ENCODE measurements at places on chromosomes 5 and 9. TPM values are rescaled to one million over a fixed set of nuclear protein-coding genes. Genes with fewer than 3 reads are reported as not detected.

SLC25A2 gene
- polyA plus RNA-seq = not detected

SPINK13 gene
- not detected for polyA plus RNA-seq

GRCh38 chr5:150458802-150459557 is 9.4 kb upstream of the RPS14 start:
- no peak for DNase-seq

GRCh38 chr5:58925627-58926540 is 343.0 kb downstream of the RAB3C start:
- DNase-seq = no peak

- no peak for DNase-seq
These were observed 78.7 kb downstream of the RFX3 start for GRCh38 chr9:3447143-3447542.

GRCh38 chr5:91229031-91229727 is 153.9 kb downstream of the ARRDC3 start:
- no peak for DNase-seq

- no peak for DNase-seq
These were observed 656.3 kb upstream of the FAM174A start for GRCh38 chr5:99878830-99879229.

DNA sequence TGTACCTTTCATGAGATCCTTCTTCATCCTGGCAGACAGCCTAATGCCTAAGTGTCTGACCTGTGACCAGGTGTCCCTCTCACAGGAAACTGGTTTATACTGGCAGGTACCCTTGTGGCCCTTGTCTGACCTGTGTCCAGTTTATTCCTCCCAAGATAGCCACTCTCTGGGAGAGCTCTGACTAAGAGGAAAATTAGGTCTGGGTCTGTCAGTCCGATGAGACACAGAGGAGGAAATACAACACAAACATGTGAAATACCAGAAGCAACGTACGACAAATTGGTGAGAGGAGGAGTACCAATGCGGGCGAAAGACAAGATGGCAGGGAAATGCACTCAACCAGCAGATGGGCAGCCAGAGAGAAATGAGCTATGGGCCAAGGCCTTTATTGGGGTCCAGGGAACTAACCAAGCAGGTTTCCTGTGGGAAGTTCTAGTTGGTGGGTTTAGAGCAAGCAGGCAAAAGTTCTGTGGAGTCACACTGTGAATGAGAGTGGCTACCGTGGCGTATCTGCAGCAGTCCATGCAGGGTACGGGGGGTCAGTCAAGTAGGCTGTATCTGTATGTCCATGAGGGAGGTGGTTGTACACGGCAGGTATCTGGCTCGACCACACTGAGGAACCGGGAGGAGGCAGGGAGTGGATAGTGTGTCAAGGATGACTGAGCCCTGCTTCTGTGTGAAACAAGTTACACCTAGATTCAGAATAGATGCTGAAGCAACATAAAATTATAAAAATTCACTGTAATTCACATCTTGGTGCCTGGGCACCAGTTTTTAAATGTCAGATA is 109.0 kb downstream of the MLLT3 start:
- DNase-seq = no peak

DNA sequence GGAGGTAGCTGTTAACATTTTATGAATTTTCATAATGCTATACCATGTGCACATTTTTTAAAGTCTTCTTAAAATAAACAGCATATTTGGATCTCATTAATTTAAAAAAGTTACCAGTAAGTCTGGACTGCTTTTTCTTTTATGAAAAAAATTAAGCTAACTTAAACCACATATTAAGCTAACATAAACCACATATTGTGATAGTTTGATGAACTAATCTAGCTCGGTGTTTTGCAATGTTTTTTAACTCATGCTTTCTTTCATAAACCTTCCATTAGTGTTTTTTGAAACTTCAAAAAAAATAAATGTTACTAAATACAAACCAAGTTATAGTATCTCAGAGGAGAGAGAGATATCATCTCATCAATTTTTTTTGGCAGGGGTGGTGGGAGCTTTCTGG is 26.5 kb downstream of the POLK start:
- DNase-seq = no peak

- no peak for DNase-seq
These were observed 2.9 kb upstream of the PTGER4 start for GRCh38 chr5:40676613-40677343.

DNA sequence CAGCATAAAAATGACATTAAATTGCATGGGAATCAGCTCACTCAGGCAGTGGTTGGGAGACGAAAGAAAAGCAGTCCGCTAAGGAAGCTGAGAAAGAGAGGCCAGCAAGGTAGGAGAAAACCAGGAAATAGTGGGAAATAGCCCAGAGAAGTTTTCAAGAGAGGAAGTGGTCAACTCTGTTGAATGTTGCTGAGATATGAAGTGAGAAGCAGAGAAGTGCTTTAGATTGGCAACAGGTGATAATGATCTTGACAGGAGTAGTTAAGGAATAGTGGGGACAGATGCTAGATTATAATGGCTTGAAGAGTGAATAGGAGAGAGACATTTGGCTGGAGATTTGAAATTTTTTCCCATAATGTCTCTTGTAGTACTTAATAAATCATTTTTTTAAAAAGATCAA is 30.8 kb downstream of the CNTRL start:
- DNase-seq = no peak

GRCh38 chr5:67192719-67193438 is 3.7 kb downstream of the CD180 start:
- no peak for DNase-seq

DNA sequence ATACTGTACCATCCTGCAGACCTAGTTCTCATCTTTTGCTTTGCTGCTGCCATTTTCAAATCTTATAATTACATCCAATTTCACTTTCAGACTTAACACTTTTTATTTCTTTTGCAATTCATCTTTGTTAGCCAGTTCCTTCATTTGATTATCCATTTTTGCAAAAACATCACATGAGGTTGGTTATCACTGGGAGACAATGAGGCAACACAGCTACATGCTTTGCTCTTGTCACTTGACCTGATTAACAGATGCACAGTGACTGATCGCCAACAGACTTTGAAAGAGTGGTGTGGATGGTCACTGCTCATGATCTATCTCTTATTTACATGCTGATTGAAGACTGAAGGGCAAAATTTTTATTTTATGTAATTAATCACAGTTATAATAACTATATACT is 17.0 kb upstream of the RNF20 start:
- DNase-seq = no peak

GRCh38 chr5:14399054-14399692 is 182.4 kb upstream of the OTULINL start:
- no peak for DNase-seq

- no peak for DNase-seq
These were observed 21.2 kb upstream of the PFDN1 start for GRCh38 chr5:140324041-140324600.

GRCh38 chr5:63602971-63603370 is 359.3 kb downstream of the HTR1A start:
- DNase-seq = no peak
